Smooth muscle cell of the umbilical artery (primary cell): ENCODE measurements at places on chromosomes 2 and 18. TPM values are rescaled to one million over a fixed set of nuclear protein-coding genes. Genes with fewer than 3 reads are reported as not detected.

The WDR35 gene
- total RNA-seq, result 14.6 and 18.5 TPM in 2 replicates

The ALK gene
- total RNA-seq, result not detected in 2 replicates

The ATP8B1 gene
- 9.5 and 74.6 TPM in 2 replicates for total RNA-seq

The MGAT5 gene
- total RNA-seq, result 58.5 and 104 TPM in 2 replicates

The COLEC12 gene
- 0.28 and 0.30 TPM in 2 replicates for total RNA-seq

The MC2R gene
- not detected in 2 replicates for total RNA-seq

The HAT1 gene
- total RNA-seq, result 28.8 and 43.5 TPM in 2 replicates

The PROC gene
- total RNA-seq, result not detected in 2 replicates
